ENCODE measurements at places on chromosomes 7 and 10.

- DNase-seq = no peak
Observed at GRCh38 chr7:138656952-138657351, 44.2 kb downstream of the SVOPL start.

DNA sequence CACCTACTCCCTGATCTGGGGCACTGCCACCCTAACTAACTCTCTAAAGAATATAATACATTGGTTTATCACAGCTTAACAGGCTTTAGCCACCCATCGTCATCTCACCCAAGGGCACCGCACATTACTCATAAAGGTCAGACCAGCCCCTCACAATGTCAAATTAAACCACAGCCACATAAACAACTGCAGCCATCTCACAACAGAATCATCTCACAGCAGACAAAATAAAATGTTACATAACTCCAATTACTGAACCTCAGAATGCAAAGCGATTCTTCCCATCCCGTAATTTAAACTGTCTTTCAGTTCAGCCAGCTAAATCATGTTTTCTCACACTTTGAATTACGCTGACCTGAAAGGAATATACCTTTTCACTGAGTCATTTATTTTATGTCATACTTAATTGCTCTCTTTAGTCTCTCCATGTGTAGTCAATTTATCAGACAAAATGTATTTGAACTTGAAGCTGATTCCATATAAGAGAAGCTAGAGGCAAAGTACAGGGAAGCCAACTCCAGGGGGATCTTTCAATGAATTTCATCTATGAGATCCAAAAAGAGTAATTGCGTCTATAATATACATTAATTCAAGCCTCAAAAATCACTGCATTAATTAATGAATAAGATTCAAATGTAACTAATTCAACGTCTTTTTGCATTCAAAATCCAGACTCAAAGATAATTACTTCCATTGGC lies 96.9 kb upstream of the NEBL start:
- no peak for DNase-seq

GRCh38 chr10:60932756-60933155 lies 11.2 kb downstream of the RHOBTB1 start:
- no peak for DNase-seq

DNA sequence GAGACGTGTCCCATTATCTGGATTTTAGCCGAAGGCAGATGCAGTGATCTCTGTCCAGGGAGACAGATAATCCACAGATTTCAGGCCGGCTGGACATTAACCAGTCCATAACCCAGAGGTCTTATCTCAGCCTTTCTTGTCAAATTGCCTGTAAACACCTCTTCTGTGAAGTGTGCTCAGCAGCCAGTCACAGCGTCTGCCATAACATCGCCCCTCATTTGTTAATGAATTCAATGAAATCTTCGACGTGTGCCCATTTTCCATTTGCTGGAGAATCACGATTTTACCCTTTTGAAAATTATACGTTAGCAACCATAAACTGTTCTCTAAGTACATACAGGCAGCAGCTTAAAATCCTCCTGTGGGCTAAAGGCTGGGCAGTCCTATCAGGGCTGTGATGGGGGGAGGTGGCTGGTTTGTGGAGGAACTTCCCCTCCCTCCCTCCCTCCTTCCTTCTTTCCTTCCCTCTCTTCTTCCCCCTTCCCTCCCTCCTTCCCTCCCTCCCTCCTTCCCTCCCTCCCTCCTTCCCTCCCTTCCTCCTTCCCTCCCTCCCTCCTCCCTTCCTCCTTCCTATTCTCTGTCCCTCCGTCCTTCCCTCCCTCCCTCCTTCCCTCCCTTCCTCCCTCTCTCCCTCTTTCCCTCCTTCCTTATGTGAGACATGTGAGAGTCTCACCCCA lies 26.6 kb upstream of the FAM20C start:
- no peak for DNase-seq

GRCh38 chr10:100568912-100569311 lies 33.2 kb downstream of the HIF1AN start:
- DNase-seq = no peak

DNA sequence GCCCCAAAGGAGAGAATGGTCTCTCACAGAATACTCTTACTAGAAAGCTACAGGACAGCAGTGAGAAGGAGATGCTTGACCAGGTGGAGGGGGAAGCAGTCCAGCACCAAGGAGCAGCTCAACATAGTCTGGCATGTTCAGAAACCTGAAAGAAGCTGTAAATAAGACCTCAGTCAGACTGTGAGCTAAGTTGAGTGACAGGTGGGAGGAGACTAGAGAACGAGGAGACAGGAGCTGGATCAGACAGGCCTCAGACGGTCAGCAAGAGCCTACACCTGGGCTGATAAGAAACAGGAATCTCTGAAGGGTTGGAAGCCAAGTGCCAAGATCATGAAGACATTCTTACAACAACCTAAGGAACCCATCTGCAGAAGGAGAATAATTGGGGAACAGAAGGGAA lies 54.5 kb downstream of the ELMO1 start:
- no peak for DNase-seq

Data from GM04503 (cell line).